ENCODE measurements at places on chromosomes 2 and 18.

DNA sequence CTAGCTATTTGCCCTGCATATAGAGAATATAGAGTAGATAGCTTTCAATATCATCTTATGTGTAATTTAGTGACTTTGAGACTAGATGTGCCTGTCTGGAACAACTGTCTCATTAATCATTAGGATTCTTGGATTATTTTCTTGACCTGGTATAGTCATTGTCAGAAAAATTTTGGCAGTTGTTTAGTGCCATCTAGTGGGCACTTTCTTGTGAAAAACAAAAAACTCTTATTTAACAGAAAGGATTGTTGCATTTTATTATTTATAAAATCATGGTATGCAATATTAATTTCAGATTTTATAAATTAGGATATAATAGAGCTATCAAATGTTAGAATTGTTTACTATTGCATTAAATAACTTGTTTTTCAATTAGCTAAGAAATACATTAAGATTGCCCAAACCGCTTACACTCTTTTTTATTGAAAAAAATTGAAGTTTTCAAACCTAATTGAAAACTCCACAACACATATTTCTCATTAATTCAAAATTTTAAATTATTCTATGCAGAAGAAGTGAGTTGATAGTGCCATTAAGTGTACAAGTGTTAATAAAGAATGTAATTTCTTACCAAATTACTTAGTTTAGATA lies 80.3 kb downstream of the DYNAP start:
- no peak for DNase-seq

- DNase-seq = no peak
Observed at GRCh38 chr18:2540575-2540974, 30.7 kb downstream of the METTL4 start.

DNA sequence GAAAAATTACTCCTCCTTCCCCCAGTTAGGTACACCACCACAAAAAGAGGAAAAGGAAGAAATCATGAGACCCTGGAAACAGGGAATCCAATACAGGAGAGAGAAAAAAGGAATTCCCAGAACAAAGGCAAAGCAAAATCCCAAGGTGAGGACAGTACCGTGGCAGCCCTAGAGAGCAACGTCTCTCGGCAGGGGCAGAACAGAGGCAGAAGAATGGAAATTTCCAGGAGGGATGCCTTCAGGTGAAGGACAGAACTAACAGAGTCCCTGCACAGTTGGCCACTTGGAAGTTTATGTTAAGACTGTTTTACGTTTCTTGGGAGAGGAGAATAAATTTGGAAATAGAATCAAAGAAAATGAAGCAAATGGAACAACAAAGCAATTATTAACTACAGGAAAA lies 27.7 kb downstream of the GRB14 start:
- DNase-seq = no peak

GRCh38 chr2:234565201-234565600 lies 68.3 kb upstream of the ARL4C start:
- DNase-seq = no peak

- no peak for DNase-seq
Observed at GRCh38 chr2:106191511-106192016, 2.5 kb downstream of the UXS1 start.

DNA sequence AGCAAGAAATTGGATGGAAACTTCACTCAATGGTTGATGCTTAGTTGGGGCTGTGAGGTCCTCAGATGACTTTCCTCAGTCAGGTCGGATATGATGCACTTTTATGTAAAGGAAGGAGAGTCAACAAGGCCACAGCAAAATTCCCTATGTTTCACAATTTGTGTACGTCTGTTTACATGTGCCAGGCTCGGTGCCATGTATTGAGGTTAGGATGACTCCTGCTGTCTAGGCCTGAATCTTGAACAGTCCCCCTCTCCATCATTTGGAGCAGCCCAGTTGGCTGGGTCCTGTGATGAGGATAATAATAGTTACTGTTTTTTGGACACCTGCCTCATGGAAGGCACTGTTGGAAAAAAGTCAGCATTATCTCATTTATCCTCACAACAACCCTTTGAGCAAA lies 43.1 kb downstream of the VSNL1 start:
- no peak for DNase-seq

- no peak for DNase-seq
Observed at GRCh38 chr2:40028792-40029488, 249.9 kb upstream of the THUMPD2 start.

DNA sequence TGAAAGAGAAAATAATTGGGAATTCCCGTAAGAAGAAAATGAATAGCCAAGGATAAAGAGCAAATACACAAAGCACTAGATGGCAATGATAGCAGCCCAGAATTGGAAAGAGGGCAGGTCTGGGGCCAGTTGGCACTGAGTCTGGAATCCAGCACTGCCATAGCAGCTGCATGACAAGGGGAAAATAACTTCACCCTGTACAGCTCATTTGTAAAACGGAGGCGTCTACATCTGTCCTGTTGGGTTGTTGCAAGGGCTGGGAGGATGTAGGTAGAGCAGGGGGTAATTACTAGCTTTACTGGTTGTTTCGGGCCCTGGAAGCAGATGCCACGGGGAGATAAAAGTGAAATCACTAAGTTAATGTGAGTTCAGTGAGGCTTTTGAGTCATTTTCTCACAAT lies 110.0 kb upstream of the RASGRP3 start:
- DNase-seq = no peak

- DNase-seq = no peak
Observed at GRCh38 chr2:105779394-105779793, 34.7 kb downstream of the NCK2 start.

DNA sequence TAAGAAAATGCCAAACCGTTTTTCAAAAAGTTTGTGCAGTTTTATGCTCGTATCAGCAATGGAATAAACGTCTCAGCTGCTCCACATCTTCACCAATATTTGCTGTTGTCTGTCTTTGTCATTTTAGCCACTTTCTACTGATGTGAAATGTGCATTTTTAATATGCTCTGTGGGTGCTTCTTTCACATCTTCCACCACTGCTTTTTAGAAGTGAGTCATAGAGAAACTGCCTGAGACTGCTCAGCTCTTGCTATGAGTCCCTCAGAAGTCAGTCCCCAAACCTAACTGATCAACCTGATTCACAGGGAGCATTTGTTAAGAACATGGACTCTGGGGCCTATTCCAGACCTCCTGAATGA lies 41.0 kb upstream of the EPC2 start:
- DNase-seq = no peak

GRCh38 chr2:196849895-196850294 lies 40.7 kb upstream of the C2orf66 start:
- DNase-seq = no peak

DNA sequence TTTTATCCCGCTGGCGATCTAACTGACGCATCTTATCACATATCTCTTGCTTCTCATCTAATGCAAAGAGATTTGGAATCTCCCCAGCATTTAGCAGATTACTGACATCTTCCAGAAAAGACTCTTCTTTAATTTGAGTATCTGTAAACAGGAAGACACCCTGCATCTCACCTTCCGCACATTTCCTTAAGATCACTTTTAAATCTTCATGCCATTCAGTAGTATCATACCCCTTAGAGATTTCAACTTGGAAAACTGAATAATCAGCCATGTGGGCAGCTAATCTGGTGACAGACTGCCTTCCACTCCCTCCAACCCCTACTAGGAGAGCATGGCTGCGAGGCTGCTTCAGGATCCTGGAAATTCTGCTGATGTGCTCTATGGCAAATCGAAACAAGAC lies 204.3 kb downstream of the DNAH7 start:
- DNase-seq = no peak

GRCh38 chr2:167758292-167758691 lies 489.1 kb downstream of the STK39 start:
- DNase-seq = no peak

GRCh38 chr18:56358608-56359280 lies 279.6 kb downstream of the TXNL1 start:
- no peak for DNase-seq

DNA sequence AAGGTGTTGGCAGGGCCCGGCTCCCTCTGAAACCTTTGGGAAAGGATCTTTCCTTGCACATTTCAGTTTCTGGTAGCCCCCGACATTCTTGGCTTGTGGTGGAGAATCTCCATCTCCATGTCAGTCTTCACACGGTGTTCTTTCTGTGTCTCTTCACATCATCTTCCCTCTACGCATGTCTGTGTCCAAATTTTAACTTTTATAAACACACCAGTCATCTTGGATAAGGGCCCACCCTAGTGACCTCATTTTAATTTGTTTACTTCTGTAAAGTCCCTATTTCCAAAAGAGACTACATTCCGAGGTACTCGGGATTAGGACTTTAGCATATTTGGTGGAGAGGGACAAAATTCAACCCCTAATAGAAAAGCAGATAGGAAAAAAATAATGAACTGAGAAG lies 138.4 kb downstream of the GALNT3 start:
- DNase-seq = no peak

GRCh38 chr2:236124182-236124893 lies 43.8 kb downstream of the GBX2 start:
- DNase-seq = no peak

DNA sequence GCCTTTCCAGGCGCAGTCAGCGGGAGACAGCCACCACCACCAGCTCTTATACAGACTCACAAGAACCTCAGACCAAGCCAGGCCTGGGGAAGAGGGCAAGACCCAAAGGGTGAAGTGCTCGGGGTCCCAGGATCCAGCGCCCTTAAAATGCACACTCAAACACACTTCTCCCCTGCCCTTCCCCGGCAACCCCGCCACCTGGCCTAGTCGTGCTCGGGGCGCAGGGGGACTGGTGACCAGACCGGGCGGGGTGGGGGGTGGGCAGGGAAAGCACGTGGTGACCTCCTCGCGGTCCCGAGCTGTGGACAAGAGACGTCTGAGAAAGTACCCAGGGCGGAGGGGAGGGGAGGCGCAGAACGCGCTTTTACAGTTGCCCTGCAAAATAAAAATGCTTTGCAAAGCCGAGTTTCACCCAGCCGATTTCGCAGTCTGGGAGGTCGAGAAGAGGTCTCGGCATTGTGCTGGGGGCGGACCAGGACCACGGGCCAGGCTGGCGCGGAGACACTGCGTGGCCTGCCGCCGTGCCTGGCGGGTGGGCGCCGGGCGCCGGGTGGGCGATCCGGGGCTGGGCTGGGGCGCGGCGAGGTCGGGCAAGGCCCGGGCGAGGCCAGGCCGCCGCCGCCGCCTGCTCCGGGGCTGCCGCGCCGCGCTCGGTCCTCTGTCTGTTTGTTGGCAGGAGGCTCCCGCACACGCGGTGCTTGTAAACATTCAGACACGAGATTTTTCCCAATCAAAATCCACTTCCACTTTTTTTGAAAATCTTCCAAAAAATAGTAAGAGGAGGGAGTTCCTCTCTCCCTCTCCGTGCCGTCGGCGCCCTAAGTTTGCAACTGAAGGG lies 2.0 kb downstream of the BCL11A start:
- no peak for DNase-seq

DNA sequence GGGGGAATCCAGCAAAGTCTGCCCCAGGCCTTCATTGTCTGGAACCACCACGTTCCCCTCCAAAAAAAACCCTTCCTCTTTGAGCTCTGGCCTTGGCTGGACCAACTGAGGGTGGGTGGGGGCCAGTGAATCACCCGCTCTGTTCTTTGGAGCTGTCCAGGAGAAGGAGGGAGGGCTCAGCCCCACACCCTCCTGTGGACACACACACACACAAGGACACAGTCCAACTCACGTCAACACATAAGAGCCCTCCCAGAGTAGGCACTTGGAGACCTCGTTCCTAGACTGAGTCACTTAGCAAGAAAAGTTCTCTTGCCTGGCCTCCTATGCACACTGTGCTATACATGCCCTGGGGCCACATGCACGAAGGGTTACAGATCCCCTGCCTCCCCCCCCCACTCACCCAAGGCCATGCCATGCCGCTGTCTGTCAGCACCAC lies 1.2 kb upstream of the TNS1 start:
- DNase-seq = no peak

- no peak for DNase-seq
Observed at GRCh38 chr2:7492719-7493118, 575.5 kb downstream of the RNF144A start.

DNA sequence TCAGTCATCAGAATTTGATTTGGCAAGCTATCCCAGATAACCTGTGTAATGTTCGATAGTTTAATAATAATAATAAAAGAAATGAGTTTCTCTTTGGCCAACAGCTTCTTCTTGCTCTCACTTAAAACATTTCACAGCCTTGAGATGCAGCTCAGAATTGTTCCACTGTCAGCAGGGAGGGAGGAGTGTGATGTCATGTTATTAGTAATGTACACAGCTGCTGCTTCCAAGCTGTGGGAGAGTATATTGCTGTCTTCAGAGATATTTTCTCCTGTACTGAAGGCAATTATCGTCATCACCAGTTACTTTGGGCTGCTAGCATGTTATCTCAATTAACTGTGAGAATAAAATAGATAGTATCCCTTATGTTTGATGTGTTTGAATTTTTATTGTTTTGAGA lies 146.9 kb upstream of the MAP3K20 start:
- DNase-seq = no peak

- DNase-seq = peak; percentile 61
Observed at GRCh38 chr2:36355151-36355889, at the start of gene CRIM1. TSS of gene CRIM1 (plus strand) at chr2:36355778. CDS start at chr2:36356293, 515 bp downstream.

GRCh38 chr2:10873171-10873570 lies 38.6 kb upstream of the KCNF1 start:
- no peak for DNase-seq

GRCh38 chr18:76252880-76253279 lies 242.2 kb downstream of the ZNF516 start:
- no peak for DNase-seq

DNA sequence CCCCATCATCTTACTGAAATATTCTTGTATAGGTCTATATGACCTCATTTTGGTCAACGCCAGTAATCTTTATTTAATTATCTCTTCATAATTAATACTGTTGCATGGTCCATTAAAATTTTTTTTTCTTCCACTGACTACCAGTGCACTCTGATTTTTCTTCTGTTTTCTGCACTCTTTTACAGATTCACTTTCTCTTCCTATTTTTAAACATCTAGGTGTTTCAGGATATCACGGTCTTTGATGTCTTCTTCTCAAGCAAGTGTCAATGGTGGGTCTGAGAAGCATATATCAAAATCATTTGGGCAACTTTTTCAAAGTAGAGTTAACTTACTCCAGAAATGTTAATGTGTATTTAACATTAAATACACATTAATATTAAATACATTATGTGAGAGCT lies 51.4 kb downstream of the CCDC141 start:
- DNase-seq = no peak

GRCh38 chr2:60531701-60532133 lies 21.7 kb downstream of the BCL11A start:
- no peak for DNase-seq

GRCh38 chr2:43000242-43001054 lies 208.1 kb upstream of the HAAO start:
- no peak for DNase-seq

GRCh38 chr2:168494190-168494711 lies 38.2 kb downstream of the CERS6 start:
- DNase-seq = no peak

Measured in CD4-positive, alpha-beta T cell treated with Interleukin-4 for 1 hour (primary cell).